ENCODE measurements at places on chromosomes 5 and 9.

- no peak for DNase-seq
Observed at GRCh38 chr5:144122641-144123040, 47.8 kb downstream of the YIPF5 start.

- no peak for DNase-seq
Observed at GRCh38 chr5:158354958-158355357, 496.0 kb upstream of the CLINT1 start.

GRCh38 chr5:77168161-77168878, 42.2 kb upstream of the PDE8B start:
- no peak for DNase-seq

- no peak for DNase-seq
Observed at GRCh38 chr5:10118150-10118549, 131.5 kb downstream of the ATPSCKMT start.

DNA sequence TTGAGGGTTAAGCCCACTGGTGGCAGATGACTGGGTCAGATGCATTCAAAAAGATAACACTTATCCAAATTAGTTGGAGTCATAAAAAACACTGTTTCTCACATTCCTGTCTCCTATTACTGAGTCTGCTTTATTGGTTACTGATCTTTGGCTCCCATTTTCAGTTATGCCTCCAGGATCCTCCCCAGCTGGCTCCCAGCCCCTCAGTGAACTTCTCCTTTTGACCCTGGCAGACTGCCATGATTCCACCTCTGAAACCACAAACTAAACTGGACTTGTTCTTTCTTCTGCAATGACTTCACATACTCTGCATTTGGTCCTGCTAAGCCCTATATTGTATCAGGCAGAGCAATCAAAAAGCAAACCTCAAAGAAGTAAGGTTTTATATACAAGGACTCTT, 860.8 kb upstream of the DMAC1 start:
- DNase-seq, result no peak

DNA sequence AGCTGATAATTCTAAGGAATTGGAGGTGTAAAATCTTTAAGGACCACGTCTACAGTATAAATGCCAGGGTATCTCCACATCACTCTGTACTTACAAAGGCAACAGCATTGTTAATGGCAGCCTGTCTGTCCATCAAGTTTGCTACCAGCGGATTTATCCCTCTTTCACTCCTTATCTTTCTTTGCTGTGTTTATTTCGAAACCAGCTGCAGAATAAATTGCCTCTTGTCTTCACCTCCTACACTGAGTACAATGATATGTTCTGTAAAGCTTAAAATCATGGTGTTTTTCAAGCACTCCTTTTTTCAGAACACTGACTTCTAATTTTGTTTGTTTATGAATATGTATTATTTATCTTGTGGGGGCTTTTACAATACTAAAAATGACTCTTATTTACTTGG, 1088.1 kb downstream of the NR2F1-AS1 start:
- DNase-seq, result no peak

DNA sequence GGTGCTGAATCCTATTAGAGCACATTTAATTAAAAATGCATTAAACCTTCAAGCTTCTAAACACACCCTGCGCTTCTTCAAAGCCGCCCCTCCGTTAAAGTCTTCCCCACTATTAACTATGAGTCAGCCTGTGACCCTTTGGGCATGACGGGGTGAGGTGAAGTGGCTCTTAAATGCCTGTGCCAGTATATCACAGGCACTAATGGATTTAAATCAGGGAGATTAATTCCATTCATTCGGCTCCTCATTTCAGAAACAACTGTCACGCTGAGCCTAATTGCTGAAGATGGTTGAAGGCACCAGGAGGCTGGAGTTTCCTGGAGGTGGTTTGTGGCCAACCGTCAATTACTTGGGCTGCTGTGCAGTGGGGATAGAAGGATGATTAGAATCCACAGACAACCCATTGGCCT, 192.6 kb upstream of the MSX2 start:
- no peak for DNase-seq

- DNase-seq, result no peak
Observed at GRCh38 chr9:119844431-119844830, 475.2 kb upstream of the BRINP1 start.

GRCh38 chr9:120153258-120153657, 426.7 kb downstream of the CDK5RAP2 start:
- no peak for DNase-seq

DNA sequence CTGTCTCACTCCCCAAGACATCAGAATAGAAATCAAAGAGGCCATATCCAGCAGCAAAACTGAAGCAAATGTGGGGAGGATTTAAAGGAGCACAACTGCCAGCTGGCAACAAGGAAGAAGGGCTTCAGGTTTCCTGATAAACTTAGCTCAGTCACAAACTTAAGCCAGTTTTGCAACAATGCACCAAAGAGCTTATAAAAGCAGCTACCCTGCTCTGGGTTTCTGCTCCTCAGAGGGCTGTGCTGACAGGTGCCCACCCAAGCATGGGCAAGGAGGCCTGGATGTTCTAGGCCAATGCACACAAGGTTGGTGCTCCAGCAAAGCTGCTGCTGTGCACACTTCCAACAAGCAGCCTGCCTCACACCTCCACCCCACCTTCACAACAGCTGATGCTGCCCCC, 132.9 kb downstream of the SIL1 start:
- no peak for DNase-seq

- no peak for DNase-seq
Observed at GRCh38 chr5:161660806-161661205, 24.7 kb upstream of the GABRA6 start.

- no peak for DNase-seq
Observed at GRCh38 chr9:116232424-116233159, 79.0 kb downstream of the PAPPA start.

GRCh38 chr5:69134126-69134525, 32.8 kb upstream of the CCNB1 start:
- no peak for DNase-seq

DNA sequence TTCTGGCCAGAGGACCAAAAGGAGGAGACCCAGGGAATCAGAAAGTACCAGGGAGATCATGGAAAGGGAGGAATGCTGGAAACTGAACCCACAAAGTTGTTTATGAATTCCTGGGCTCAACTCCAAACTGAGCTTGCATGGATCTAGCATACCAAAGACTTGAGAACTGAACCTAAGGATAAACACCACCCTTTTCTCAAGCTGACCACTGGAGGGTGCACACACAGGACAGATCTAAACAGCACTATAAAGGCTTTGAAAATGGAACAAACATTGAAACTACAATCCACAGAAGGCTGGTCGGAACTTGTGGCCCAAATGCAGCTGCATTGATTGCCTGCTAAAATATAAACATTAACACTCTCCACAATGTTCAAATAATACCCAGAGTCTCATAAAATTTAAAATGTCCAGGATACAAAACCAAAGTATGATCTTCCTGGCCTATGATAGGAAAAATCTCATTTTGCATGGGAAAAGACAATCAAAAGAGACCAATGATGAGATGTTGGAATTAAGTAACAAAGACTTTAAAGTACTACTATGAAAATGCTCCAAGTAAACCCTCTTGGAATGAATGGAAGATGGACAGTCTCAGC, 15.6 kb upstream of the IRF1 start:
- no peak for DNase-seq

- no peak for DNase-seq
Observed at GRCh38 chr9:16029046-16029615, 476.3 kb downstream of the CCDC171 start.
